Stimulated activated CD4-positive, alpha-beta T cell treated with anti-CD3 and anti-CD28 coated beads, Interleukin-15, amount 100 ng/mL, for 48 hours (primary cell): ENCODE measurements at places on chromosomes 12 and 14.

GRCh38 chr12:47303207-47303606 is 223.4 kb upstream of the AMIGO2 start:
- DNase-seq, result no peak

DNA sequence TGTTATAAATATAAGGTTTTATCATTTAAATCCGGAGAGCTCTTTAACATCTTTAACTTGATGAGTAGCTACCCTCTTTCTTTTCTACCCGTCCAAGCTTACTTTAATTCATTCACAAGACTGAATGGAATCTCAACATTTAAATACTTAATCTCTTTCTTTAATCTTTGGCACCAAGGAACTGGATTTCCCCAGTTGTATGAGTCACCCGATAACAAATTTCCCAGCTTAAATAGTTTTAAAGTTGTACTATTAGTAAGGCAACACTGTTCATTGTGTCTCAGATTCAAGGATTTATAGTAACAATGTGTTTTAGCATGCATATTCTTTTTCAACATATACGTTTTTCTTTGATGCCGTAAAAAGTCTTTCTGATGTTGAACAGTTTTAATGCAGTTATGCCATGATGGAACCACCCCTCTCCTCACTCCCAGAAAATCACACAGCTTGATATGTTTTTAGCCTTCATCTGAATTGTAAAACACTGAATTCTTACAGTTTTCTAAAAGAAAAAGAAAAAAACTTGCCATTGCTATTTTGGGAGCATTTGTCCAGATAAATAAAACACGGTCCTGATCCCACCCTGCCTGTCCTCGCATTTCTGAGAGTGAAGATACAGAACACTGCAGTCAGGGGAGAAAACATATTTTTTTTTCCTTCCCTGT is 16.0 kb upstream of the LRP6 start:
- no peak for DNase-seq

DNA sequence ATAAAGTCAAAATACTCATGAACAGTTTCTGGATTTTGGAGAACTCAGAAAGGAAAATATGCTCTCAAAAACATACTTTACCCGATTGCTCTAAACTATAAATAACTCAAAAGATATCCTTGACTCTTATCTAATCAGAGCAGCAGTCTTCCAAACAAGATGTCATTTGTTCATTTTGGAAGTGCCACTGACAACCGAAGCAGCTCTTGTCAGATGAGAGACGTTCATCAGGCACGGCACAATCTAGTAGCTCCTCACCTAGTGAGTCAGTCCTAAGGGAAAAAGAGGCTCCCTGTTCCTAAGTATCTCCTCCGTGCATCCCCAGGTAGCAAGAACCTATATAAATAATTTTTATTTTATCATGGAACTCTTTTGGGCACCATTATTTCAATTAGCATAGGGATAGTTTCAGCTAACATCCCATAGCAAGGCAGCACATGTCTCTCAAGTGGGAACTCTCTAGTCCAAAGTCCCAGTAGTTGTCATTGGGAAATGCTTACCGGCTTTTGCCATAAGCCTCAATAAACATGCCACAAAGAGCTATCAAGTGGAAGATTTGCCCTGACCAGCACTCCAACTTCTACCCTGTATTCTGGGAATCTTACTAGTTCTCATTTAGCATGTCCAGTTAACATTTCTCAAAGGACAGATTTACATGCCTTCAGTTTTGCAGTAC is 14.1 kb upstream of the TMEM263 start:
- DNase-seq, result no peak

- DNase-seq, result no peak
Measured at GRCh38 chr14:95136631-95137030, 20.7 kb downstream of the DICER1 start.

DNA sequence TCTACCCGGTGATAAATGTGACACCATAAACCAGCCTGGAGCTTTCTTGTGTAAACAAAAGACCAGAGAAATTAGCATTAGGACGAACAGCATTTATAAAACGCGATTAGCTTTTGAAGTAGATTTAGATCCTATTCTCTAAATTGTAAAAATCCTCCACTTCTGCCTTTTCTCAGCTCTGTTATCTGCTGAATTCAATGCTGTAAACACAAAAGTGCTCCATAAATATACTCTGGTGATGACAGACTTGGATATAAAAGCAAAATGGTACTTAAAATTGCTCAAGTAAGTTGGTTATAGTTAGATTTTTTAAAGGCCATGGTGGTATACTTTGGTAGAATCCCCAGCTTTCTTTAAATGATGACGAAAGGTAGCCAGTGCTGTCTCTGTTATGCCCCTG is 114.6 kb upstream of the RMST start:
- no peak for DNase-seq

DNA sequence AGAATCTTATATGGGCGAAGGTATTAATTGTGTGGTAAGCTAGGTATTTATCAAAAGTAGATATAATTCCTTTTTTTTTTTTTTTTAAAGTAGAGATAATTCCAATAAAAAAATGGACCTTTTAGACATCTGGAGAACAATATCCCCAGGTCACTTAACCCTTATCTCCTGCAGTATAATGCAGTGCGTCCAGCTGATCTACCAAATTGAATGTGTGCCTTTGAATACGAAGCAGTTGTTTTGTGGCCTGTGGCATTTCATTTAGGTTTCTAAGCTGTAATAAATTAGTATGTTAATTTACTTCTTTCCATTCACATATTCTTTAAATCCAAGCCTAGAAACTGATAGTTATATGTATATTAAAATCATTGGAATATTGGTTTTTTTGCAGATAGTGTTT is 3.1 kb downstream of the FUT8 start:
- DNase-seq, result no peak

DNA sequence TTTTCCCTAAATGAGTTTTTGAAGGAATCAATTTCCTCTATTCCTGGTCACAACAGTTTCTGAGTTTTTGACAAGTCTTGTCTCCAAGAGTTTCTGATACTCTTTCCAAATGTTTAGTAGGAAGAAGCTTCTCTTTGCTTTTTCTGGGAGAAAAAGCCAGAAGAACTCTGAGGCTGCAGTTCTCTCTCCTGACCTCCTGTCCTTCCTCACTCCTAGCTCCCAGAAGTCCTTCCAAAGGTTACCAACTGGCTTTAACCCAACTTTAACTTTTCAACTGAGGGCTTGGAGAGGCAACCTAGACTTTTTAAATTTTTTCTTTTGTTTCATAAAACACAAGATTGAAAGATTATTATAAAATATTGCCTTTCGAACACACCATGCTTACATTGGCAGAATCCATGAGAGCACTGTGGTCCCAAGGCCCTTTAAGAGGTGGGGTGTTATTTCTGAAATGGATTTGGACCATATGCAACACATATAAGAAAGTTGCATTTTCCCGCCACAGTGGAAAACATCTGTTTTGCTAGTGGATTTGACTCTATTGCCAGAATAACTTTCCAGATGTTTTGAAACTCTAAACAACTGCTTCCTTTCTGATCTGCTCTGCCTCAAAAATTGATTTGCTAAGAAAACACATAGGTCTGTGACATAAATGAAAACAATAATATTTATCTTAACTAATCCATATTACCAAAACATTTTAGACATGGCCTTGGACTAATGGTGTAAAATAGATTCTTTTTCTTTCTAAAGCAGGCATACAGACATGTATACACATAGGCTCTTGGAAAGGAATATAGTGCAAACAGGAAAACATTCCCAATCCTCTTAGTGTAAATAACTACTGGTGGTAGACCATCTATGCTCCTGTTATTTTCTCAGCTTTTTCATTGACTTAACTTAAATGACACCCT is 22.3 kb upstream of the EPS8 start:
- DNase-seq, result no peak

GRCh38 chr12:4918950-4919660 is 9.4 kb downstream of the KCNA1 start:
- no peak for DNase-seq

GRCh38 chr14:24057271-24057670 is 5.5 kb downstream of the CARMIL3 start:
- no peak for DNase-seq

DNA sequence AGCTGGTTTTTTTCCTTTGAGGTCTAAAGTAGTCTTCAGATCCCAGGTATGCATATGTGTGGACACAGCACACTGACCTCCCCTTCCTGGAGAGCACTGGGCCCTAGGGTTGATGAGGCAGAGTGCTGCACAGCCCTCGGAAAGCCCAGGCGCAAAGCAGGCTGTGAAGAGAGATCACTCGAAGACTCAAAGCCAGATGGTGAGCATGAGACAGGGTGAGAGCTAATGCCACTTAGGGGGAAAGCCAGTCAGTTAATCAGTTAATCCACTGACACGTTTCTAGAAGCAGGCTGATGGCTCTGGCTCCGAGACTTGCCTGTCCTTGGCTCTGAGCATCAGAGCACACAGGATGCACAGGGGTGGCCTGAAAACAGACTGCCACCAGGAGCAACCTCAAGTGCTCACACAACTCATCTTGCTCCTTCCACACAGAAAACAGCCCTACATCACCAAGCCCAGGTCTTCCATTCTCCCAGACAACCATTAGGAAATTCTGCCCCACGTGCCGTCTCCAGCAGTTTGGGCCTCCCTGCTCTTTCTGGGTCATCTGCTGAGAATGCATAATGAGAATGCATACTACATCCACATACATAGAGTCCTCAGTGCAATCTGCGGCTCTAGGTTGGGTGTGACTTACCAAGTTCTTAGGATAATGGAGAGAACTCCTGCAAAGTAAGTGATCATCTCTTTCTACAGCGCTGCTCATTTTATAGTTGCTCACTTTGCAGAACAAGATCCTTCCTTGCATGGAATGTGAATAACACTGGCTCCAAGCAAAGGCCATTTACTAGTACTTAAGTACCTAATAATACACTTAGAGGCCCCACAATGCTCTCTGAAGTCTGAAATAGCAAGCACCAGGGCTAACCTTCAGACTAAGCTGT is 12.0 kb downstream of the AQP6 start:
- DNase-seq, result no peak

DNA sequence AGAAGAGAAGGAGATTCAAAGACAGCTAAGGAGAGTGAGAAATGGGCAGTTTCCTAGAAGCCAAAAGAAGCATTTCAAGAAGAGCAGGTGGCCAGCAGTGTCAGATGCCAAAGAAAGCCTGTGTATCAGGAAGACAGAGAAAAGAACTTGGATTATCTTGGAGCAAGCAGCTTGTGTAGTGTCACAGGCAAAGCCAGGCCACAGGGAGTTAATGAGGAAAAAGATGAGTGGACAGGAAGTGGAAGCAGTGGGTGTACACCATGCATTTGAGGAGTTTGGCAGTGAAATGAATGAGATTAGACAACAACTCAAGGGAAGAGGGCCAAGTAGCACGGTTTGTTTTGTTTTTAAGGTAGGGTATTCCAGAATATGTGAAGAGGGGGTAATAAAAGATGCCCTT is 5.6 kb upstream of the MYH7 start:
- DNase-seq, result no peak

GRCh38 chr12:53618275-53618674 is 7.9 kb downstream of the ATF7 start:
- DNase-seq, result no peak

- no peak for DNase-seq
Measured at GRCh38 chr14:60758885-60759284, 24.3 kb downstream of the MNAT1 start.

GRCh38 chr14:95047754-95048153 is 109.6 kb downstream of the DICER1 start:
- no peak for DNase-seq

DNA sequence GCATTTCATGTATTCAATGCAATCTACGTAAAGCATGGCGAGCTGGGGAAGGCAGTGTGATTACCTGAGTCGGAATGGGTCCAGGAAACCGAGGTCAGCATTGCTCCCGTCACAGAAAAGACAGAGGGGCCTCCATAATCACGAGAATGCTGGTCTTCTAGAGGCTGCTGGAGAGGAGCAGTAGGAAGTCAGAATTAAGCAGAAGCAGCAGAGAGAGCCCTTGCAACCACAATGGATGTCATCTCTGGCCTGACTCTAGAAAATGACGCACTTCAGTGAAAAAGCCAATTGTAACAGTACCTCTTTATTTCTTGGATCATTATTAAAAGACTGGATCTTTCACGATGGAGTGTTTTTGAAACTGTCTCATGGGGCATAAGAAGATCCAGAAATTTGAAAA is 69.5 kb upstream of the FOXN3 start:
- no peak for DNase-seq

DNA sequence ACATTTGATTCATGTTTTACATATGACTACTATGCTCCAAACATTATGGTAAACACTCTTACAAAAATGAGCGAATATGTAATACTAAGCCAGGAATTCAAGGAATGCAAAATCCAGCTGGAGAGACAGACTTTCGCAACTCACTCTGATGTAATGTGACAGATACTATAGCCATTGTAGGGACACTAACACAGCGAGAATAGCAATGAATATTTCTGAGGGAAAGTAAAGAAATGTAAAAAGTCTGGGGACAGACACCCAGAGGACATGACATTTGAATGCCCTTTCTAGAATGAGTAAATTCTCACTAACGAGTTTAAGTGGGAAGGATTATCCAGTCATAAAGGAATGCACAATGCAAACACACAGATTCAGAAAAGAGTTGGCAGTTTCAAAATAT is 121.9 kb downstream of the PIK3C2G start:
- no peak for DNase-seq

DNA sequence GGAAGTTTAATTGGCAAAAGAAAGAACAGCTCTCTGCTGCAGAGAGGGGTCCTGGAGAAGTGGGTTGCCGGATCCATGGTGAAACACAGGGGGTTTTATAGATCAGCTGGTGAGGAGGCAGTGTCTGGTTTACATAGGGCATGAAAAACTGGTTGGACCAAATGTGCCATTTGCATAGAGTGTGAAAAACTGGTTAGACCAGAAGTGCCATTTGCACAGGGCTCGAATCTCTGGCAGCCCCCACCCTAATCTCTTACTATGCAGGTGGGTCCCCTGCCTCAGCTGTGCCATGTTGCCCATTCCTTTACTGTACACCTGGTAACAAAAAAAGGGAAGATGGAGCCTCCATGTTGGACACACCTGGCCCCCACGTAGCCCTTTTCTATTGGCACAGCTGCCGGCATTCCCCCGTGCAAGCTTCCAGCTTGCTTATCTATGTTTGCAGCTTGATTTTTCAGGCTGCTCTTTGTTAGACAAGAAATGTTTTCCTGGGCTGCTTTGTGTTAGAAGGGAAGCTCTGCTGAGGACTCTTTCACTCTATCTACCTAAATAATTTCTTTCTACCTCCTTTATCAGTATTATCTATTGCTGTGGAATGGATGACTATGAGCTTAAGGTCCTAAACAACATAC is 61.1 kb upstream of the TMEM132D start:
- DNase-seq, result no peak

GRCh38 chr12:13116259-13116658 is 12.8 kb upstream of the GSG1 start:
- no peak for DNase-seq

GRCh38 chr12:71162832-71163763 is 5.3 kb upstream of the TSPAN8 start:
- DNase-seq, result no peak

- DNase-seq, result no peak
Measured at GRCh38 chr12:70929029-70929428, 8.5 kb upstream of the PTPRR start.

- DNase-seq, result no peak
Measured at GRCh38 chr14:71533800-71534199, 398.4 kb upstream of the RGS6 start.

DNA sequence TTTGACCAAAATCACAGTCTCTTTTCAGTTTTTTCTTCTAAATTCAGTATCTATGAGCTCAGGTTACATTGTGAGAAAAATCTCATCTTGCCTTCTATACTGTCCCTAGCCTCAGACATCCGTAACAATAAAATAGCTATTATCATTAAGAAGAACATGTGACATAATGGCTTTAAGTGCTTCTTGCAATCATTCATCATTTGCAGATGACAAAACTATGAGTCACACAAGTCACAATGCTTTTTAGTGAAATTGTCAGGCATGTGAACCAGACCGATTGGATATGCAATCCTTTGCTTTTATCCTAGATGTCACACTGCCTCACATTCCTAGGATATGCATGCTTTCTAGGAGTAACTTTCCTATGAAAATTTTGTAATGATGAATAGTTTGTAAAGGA is 313.1 kb downstream of the SLC6A15 start:
- no peak for DNase-seq
